Left forelimb (tissue), 1 donor: ENCODE measurements at places on chromosomes 7 and 10.

GRCh38 chr7:46440186-46440585, 519.1 kb upstream of the IGFBP3 start:
- no peak for DNase-seq

- no peak for DNase-seq
Measured at GRCh38 chr10:112184379-112184778, 814 bp upstream of the GPAM start.

DNA sequence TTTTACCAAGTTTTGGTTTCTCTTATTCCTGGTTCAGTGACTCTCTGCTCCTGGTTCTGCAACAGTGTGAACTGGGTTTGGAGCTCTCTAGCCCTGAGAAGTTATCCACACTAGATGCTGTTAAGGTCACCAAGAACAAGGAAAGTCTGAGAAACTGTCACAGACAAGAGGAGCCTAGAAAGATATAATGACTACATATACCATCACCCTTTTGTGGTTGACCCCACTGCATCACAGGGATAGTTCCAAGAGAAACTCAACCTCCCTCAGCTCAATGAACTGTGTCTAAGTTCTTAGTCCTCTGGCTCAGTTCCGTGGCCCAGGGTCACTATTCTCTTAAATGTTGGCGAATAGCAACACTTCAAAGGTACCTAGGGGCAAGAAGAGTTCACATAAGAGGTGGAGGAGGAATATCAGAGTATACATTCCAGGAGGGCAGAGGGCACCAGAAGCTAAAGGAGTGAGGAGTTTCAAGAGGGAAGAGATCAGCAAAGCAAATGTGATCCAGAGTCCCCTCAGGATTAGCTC, 171.5 kb downstream of the BUB3 start:
- no peak for DNase-seq

DNA sequence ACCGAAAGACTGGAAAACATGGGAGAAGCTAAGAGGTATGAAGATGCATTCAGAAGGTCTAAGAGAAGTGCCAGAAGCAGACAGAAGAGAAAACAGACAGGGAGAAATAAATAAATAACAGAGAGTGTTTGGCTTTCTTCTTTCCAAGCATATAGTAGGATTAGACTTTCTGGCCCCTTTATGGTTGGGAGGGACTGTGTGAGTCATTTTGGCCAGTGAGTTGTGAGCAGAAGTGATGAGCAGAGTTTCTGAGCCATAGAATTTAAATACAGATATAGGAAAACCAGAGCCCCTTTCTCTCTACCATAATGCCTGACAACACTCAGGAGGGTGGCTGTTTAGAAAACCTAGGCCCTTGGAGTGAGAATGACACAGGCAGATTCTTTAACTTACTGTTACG, 171.0 kb downstream of the PPP1R17 start:
- DNase-seq = no peak

GRCh38 chr10:131901181-131901829, 497 bp downstream of the PPP2R2D start:
- peak; percentile 76 for DNase-seq

DNA sequence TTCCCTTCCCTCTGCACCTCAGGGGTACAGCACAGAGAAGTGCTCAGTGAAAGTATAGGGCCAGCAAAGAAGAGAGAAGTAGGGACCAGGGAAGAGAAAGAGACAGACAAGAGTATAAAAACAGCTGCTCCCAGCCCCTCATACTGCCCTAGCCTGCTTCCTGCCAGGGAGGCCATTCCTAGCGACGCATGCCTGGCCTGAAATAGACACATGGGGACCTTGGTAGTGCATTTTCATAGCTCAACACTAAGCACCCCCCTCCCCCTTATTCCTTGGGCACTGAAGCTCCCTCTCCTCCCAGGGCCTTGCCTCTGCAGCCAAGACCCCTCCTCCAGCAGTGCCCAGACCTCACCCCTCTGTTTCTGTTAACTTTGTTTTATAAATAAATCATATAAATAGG, 64.7 kb downstream of the ZMIZ1 start:
- DNase-seq = no peak
